ENCODE measurements at places on chromosomes 7 and 10.

GRCh38 chr7:351256-351655, 61.3 kb downstream of the FOXL3 start:
- DNase-seq, result peak; percentile 27

- no peak for DNase-seq
Measured at GRCh38 chr7:48518092-48518491, 346.8 kb downstream of the ABCA13 start.

GRCh38 chr10:30869566-30869965, 162.1 kb downstream of the ZNF438 start:
- DNase-seq, result no peak

- no peak for DNase-seq
Measured at GRCh38 chr10:19947215-19947614, 131.0 kb downstream of the PLXDC2 start.

DNA sequence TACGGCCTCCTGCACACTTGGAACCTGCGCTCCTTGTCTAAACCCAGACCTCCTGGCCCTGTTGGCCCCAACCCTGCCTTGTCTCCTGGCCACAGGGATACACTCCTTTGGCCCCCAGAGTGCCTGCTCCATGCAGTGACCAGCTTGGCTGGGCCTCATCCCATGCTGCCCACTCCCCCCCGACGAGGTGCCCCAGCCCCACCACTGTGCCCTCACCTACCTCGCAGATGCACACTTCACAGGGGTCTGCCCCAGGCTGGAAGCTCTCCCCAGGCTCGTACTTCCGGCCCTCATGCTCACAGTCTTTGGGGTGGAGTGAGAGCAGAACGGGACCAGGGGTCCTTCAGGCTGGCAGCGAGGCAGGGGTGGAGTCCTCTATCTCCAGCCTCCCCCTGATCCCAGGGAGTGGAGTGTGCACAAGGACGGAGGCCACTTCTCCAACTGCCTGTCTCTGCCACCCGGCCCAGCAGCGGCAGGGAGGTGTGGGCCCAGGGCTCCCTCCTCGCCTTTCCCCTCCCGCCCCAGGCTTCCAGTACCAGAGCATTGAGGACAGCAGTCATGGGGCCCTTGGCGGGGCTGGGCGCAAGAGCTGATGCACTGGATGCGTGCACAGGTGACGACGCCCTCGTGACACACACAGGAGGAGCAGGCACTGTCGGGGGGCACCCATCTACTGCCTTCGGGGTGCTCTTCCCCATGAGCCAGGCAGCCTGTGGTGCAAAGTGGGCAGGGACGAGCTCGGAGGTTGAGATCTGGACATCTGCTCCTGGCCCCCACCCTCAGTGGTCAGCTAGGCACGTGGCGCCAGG, 22.1 kb downstream of the ATP6V1F start:
- no peak for DNase-seq

GRCh38 chr7:140732416-140732815, 35.9 kb downstream of the NDUFB2 start:
- DNase-seq, result no peak

DNA sequence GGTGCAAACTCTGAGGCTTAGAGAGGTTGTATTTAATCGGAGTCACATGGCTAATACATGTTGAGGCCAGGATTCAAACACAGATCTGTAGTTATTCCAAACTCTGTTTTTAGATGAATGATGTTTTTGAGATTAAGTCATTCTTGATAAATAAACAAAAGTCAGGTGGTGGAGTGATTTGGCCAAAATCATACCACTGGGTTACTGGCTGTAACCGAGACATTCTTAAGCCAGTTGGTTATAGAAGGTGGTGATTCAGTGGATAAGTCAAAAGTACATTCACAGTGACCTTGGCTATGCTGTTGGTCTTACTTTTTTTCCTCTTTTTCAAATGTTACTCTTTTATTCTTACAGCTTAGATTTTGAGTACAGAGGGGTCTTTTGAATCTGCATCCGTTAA, 361.4 kb downstream of the KIF20B start:
- no peak for DNase-seq

GRCh38 chr7:49400891-49401550, 372.4 kb upstream of the VWC2 start:
- DNase-seq, result no peak

DNA sequence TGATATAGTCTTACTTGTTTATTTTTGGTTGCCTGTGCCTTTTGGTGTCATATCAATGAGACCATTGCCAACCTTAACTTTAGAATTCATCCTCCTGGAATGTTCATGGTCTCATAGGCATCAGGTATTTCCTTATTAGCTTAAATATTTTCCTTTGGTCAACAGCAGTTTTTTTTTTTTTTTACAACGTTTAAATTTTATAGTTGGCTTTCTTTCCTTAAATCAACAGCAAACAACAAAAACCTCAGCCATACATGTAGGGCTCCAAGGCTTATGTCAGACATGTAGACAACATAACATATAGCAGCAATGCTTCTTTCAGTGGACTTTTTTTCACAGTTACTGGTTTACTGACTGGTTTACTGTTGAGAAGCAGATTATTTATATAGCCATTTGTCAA, 22.7 kb downstream of the ENTPD7 start:
- no peak for DNase-seq

- DNase-seq, result no peak
Measured at GRCh38 chr7:12013983-12014382, 182.0 kb upstream of the THSD7A start.

DNA sequence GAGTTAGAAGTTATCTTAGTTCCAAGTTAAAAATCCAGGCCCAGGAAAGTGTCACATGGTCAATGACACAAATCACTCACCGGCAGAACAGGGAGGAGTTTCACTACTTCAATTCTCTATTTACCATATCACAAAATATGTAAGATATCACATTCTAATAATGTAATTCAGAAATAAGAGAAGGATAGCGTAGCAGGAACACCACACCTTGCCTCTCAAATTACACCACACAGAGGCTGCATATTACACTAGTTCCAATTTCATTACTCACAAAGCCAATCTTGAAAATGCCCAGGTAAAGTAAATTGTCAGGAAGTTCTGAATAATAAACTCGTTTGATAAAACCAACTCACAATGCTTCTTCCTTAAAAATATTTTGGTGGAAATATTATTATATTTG, 169.2 kb downstream of the CTTNBP2 start:
- DNase-seq, result no peak

DNA sequence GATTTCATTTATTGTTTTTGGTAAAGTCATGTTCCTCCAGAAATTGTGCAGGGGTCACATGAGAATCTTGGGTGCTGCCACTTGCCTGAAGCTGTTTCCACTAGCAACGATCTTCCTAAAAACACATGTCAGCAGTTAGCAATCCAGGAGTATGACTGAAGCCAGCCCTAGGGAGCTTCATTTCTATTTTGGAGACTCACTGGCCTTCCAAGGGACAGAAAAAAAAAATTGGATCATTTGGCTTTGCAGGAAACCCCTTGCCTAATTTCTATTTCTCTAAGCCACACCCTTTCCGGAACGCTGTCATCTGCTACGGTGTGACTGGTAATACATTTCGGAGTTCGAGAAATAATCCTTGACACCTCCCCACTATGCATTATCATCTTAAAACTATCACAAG, 204.7 kb downstream of the TAX1BP1 start:
- DNase-seq, result no peak

GRCh38 chr10:14594878-14595525, 179.7 kb downstream of the FAM107B start:
- no peak for DNase-seq

- peak; percentile 60 for DNase-seq
Measured at GRCh38 chr7:151017953-151018420, 6.3 kb downstream of the ATG9B start.

- no peak for DNase-seq
Measured at GRCh38 chr7:85612514-85612913, 425.7 kb upstream of the SEMA3D start.

- no peak for DNase-seq
Measured at GRCh38 chr10:95909561-95909960, 1.8 kb downstream of the CC2D2B start.

DNA sequence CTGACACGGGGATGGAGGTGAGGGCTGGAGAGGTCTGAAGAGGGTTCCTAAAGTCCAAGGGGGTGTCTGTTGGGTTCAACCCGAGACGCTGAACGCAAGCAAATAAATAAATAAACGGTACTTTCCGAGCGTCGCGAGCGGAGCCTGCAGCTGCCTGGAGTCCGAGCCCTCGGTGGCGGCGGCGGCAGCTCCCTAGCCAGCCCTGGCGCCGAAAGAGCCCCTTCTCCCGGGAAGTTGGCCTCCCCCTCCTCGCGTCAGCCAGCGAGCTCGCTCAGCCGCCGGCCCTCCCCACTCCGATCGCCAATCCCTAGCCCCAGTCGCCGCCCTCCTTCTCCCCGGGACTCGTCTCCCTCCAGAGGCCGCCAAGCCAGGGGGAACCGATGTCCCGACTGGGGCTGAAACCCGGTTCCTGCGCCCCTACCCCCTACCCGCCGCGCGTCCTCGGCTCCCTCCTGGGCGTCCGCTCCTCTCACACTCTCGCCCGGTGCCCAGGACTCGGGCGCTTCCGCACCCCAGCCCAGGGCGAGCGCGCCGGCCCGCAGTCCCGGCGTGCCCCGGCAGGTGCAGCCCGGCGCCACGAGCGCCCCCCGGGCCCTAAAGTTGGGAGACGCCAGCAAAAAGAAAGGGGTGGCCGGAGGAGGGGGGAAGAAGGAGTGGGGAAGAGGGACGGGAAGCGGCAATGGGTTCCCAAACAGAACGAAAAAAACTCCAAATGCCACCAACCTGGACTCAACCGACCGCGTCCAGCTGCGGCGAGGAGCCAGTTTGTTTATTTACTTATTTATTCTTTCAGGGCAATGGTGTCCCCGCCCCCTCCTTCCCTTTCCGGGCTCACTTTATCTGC, at the start of gene GFRA1:
GFRA1 (minus strand) TSS at position 767 of the 844 bp plus-strand sequence. CDS start 1,177 bp downstream, outside the sequence.
- DNase-seq, result no peak

GRCh38 chr7:2266911-2267310, 24.9 kb downstream of the NUDT1 start:
- DNase-seq, result no peak

- DNase-seq, result no peak
Measured at GRCh38 chr10:100535338-100535714, 417 bp upstream of the HIF1AN start.

GRCh38 chr7:44057181-44057848, 8.1 kb downstream of the PGAM2 start:
- DNase-seq, result no peak

DNA sequence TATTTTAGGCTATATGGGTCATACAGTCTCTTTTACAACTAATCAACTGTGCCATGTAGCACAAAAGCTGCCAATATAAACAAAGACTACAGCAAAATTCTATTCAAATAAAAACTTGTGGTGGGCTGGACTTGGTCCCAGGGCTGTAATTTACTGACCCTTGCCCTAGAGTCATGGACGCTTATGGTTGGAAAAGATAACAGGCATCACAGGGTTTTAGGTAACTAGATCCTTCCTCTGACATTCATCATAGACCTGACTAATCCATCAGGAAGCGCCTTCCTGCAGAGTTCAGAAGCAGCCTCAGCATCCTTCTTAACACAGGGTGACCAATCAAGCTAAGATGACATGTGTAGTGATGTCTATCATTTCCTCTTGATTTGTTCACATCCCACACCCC, 40.2 kb upstream of the GPAM start:
- no peak for DNase-seq

DNA sequence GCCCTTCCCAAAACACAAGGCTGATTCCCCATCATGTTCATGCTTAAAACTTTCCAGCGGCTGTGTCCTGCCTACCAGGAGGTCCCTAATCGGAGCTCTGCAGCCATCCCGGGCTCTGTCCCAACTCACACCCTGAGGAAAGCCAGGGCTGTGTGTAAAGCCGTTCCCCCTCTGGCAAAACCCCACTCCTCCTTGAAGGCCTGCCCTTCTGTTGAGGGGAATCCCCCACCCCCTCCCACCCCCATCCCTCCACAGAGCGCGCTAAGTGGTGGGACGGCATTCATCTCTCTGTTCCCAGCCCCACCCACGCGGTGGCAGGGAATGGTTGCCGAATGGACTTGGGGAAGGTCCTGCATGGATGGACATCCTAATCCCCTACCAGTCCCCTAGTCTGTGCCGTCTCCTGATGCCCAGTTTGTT, 667 bp upstream of the TMEM120A start:
- DNase-seq, result no peak

DNA sequence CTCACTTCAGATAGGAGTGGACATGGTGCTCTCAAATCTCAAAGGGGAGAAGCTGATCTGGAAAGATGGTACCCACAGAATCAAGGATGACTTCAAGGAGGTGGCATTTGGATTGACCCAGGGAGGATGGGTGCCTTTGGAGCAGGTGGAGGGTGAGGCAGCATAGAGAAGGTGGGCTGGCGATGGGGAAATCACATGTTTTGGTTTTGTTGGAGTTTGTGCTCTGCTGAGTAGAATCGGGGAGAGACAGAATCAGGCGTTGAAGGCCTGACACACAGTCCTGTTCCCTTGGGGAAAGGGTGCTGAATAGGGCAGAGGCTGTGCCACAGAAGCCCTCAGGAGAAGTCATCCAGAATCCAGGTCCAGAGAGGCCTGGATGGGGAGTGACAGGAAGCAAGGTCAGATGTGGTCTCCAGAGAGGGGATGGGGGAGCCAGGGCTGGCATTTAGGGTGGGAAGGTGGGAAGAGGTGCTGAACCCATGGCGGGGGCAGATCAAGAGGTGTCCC, 291.1 kb downstream of the GLRX3 start:
- no peak for DNase-seq

GRCh38 chr10:34786464-34786863, 28.6 kb downstream of the PARD3 start:
- DNase-seq, result no peak

DNA sequence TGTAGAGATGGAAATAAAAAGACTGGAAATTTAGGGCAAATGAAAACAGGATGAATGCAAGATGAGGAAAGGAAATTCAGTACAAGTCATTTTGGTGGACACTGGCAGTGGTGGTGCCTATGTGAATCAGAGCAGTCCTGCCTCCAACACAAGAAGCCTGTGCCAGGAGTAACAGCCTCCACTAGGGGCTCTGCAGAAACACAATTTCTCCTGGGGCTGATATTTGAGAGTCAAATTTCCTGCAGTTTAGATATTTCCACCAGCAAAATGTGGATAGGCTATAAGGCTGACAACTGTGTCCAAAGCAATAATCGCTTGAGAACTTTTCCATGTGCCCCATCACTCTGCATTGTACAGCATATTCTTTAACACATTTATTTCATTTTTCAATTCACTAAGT, 4.7 kb upstream of the PLXDC2 start:
- no peak for DNase-seq

GRCh38 chr7:30206491-30206890, 71.7 kb downstream of the MTURN start:
- no peak for DNase-seq
